ENCODE measurements at places on chromosomes 6 and 20. TPM values are rescaled to one million over a fixed set of nuclear protein-coding genes. Genes with fewer than 3 reads are reported as not detected.

GRCh38 chr6:143971482-143972205, 36.4 kb downstream of the PLAGL1 start:
- DNase-seq, result no peak

DNA sequence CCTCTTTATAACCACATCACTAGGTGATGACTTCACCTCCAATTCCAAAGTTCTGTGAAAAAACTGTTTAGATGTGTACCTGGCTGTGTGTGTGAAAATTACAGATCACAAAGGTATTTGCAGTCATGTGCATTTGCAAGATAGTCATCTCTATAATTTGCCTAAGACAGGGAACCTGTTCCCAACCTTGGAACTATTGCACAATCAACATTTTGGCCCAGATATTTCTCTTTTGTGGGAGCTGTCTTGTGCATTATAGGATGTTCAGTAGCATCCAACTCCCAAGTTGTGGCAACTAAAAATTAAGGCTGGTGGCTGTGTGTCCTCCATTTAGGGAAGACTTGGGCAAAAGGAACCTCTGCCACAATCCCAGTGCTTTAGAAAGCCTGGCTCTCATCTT, 34.0 kb upstream of the FAM210B start:
- no peak for DNase-seq

GRCh38 chr6:16657768-16658167, 103.5 kb downstream of the ATXN1 start:
- no peak for DNase-seq

- no peak for DNase-seq
Observed at GRCh38 chr20:10318291-10319024, 99.8 kb downstream of the SNAP25 start.

- no peak for DNase-seq
Observed at GRCh38 chr6:1477432-1478090, 88.2 kb downstream of the FOXF2 start.

CDC25B gene
- 16.6 TPM for total RNA-seq

GRCh38 chr6:64123761-64124633, 488.4 kb downstream of the PHF3 start:
- no peak for DNase-seq

DNA sequence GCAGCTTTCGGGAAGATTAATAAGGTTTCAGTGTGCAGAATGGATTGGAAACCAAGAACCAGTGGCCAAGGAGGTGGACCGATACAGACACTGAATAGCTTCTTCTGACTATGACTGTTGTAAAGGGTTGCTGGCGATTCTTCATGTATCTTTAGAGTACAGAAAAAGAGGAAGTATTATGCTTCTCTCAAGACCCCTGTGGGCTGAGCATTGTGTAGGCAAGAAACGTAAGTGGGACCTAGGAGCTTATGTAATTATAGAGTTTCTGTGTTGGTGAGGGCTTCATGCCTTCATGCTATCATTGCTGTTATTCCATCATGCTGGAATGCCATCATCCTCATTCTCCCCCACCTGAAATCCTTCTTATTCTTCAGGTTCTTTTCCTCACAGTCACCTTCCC, 105.4 kb upstream of the AKIRIN2 start:
- no peak for DNase-seq

BICRAL gene
- total RNA-seq, result 25.1 TPM

LIME1 gene
- 7.3 TPM for total RNA-seq

GRCh38 chr6:131937703-131938631, 13.2 kb downstream of the CCN2 start:
- no peak for DNase-seq

ECI2 gene
- total RNA-seq, result 25.4 TPM

SLC24A3 gene
- 17.1 TPM for total RNA-seq

HMGN4 gene
- total RNA-seq, result 75.3 TPM

TPX2 gene
- total RNA-seq, result 0.81 TPM

- DNase-seq, result no peak
Observed at GRCh38 chr6:8535519-8535918, 100.2 kb upstream of the SLC35B3 start.

- no peak for DNase-seq
Observed at GRCh38 chr6:89402776-89403175, 9.3 kb downstream of the RRAGD start.

HLA-A gene
- total RNA-seq, result 304 TPM

TPD52L1 gene
- 54.8 TPM for total RNA-seq

RIPOR3 gene
- 5.0 TPM for total RNA-seq

MCHR2 gene
- total RNA-seq, result not detected

- no peak for DNase-seq
Observed at GRCh38 chr6:37569743-37570481, 70.2 kb upstream of the CCDC167 start.

- no peak for DNase-seq
Observed at GRCh38 chr20:13174402-13174801, 46.7 kb upstream of the ISM1 start.

MYLK2 gene
- total RNA-seq, result not detected

ADIG gene
- not detected for total RNA-seq

DNA sequence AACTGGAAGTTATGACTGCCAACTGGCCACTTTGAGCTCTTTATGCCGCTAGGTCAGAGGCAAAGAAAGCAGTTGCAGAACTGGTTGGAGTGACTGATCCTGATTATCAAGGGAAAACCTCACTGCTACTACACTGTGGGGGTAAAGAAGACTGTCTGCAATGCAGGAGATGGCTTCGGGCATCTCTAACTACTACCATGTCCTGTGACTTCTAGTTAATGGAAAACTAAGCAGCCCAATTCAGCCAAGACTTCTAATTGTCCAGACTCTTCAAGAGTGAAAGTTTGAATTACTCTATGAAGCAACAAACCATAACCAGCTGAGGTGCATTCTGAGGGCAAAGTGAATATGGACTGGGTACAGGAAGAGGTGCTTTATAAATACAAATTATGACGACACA, 773.6 kb upstream of the SLC35B3 start:
- DNase-seq, result no peak

- DNase-seq, result no peak
Observed at GRCh38 chr20:3995067-3995748, 20.1 kb downstream of the RNF24 start.

FHL5 gene
- total RNA-seq, result 14.9 TPM

GRCh38 chr6:36847152-36847551, 7.9 kb upstream of the CPNE5 start:
- no peak for DNase-seq

- no peak for DNase-seq
Observed at GRCh38 chr20:48651271-48651670, 176.5 kb downstream of the PREX1 start.

DNA sequence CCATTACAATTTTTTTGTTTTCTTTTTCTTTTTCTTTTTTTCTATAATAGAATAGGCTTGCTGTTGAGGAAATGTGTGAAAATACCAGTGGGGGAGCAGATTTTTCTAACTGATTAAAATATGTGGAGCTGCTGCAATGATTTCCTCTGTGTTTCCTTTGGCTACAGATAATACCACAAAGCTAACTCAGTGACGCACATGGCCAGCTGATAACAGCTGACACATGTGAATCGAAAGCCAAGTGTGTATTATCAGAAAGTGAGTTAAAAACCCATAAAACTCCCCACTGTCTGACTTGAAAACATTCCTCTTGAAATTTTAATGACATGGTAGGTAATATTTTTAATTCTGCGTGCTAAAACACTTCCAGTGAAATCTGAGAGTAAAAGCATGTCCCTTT, 70.8 kb upstream of the AHI1 start:
- no peak for DNase-seq

- DNase-seq, result no peak
Observed at GRCh38 chr6:147561726-147562125, 53.2 kb downstream of the SAMD5 start.

LYRM4 gene
- total RNA-seq, result 33.5 TPM

PAK5 gene
- 0.13 TPM for total RNA-seq

SMPDL3A gene
- 18.8 TPM for total RNA-seq

GRCh38 chr6:7147051-7147671, 39.4 kb downstream of the RREB1 start:
- no peak for DNase-seq

CYP24A1 gene
- total RNA-seq, result 10.4 TPM

DNA sequence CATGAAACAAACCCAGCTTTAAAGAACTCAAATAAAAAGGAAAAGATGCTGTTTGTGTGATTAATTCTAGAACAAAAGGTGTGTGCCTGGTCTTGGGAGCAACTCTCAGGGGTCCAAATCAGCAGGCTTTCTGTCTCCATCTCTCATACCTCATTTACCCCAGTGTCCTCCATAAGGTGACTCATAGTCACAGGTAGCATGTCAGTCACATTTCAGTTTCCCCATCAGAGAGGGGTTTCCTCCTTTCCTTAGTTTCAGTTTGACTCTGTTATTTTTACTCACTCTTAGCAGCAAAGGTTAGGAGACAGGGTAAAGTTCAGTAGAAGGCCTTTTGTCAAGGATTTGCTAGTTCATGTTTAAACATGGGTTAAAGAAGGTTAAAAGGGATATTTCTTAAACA, 46.2 kb downstream of the OGFRL1 start:
- DNase-seq, result no peak

All from ureter (tissue), 1 donor.